ENCODE measurements at places on chromosomes 1 and 21. TPM values are rescaled to one million over a fixed set of nuclear protein-coding genes. Genes with fewer than 3 reads are reported as not detected.

IFNLR1 gene
- 4.0 TPM for total RNA-seq

AADACL3 gene
- total RNA-seq: not detected

- no peaks in the 10 kb centered on the region for H3K36me3 ChIP-seq
- H3K27me3 ChIP-seq: no peaks in the 10 kb centered on the region
- H3K4me1 ChIP-seq: no peaks in the 10 kb centered on the region
- H3K4me3 ChIP-seq: no peak overlapping the region
- DNase-seq: no peak
These were observed 151.7 kb downstream of the ZC3H11B start for GRCh38 chr1:219460896-219461815.

- H3K36me3 ChIP-seq: no peaks in the 10 kb centered on the region
- no peaks in the 10 kb centered on the region for H3K4me1 ChIP-seq
- DNase-seq: no peak
- no peak overlapping the region for H3K27ac ChIP-seq
- no peaks in the 10 kb centered on the region for H3K27me3 ChIP-seq
- no peak overlapping the region for H3K4me3 ChIP-seq
These were observed 181.3 kb upstream of the DMRTA2 start for GRCh38 chr1:50604580-50604979.

- peak; percentile 37 for DNase-seq
- peaks cover 28% of the 10 kb centered on the region for H3K36me3 ChIP-seq
- no peaks in the 10 kb centered on the region for H3K27me3 ChIP-seq
- peak overlapping the region; percentile 89 for H3K27ac ChIP-seq
- H3K4me1 ChIP-seq: peaks cover 66% of the 10 kb centered on the region
- peak overlapping the region; percentile 84 for H3K4me3 ChIP-seq
These were observed 572 bp downstream of the LPGAT1 start for GRCh38 chr1:211830055-211830327.

SH2D2A gene
- total RNA-seq: 84.0 TPM

DNA sequence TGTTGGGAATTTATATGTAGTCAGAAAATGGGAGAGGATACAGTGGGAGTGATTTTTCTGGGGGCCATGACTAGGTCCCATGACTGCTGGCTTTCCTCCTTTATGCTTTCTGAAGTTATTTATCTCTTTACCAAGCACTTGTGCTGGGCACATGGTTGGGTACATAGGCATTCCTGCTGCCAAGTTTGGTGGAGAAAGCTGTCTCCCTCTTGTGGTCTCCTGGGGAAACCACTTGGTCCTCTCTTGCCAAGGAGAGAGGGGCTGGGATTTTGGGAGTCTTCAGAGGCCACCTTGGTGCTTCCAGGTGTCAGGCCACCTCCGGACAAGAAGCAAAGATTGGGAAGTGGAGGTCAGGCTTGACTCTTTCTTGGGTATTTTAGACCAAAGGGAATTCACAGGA lies 120.2 kb upstream of the KCNE2 start:
- no peaks in the 10 kb centered on the region for H3K27me3 ChIP-seq
- no peak overlapping the region for H3K4me3 ChIP-seq
- no peak overlapping the region for H3K27ac ChIP-seq

SMYD3 gene
- 22.7 TPM for total RNA-seq

- no peak overlapping the region for H3K27ac ChIP-seq
- DNase-seq: no peak
- H3K4me1 ChIP-seq: no peaks in the 10 kb centered on the region
- H3K4me3 ChIP-seq: no peak overlapping the region
These were observed 14.4 kb downstream of the NSL1 start for GRCh38 chr1:212777151-212777550.

- no peaks in the 10 kb centered on the region for H3K4me1 ChIP-seq
- H3K27ac ChIP-seq: no peak overlapping the region
- H3K36me3 ChIP-seq: no peaks in the 10 kb centered on the region
These were observed 612.6 kb downstream of the MRPL39 start for GRCh38 chr21:24994717-24995116.

SLC66A1 gene
- 4.0 TPM for total RNA-seq

GRCh38 chr1:14689996-14690615 lies 91.6 kb downstream of the KAZN start:
- no peak overlapping the region for H3K27ac ChIP-seq
- H3K4me3 ChIP-seq: no peak overlapping the region
- H3K27me3 ChIP-seq: no peaks in the 10 kb centered on the region
- no peak for DNase-seq
- H3K36me3 ChIP-seq: no peaks in the 10 kb centered on the region

DNA sequence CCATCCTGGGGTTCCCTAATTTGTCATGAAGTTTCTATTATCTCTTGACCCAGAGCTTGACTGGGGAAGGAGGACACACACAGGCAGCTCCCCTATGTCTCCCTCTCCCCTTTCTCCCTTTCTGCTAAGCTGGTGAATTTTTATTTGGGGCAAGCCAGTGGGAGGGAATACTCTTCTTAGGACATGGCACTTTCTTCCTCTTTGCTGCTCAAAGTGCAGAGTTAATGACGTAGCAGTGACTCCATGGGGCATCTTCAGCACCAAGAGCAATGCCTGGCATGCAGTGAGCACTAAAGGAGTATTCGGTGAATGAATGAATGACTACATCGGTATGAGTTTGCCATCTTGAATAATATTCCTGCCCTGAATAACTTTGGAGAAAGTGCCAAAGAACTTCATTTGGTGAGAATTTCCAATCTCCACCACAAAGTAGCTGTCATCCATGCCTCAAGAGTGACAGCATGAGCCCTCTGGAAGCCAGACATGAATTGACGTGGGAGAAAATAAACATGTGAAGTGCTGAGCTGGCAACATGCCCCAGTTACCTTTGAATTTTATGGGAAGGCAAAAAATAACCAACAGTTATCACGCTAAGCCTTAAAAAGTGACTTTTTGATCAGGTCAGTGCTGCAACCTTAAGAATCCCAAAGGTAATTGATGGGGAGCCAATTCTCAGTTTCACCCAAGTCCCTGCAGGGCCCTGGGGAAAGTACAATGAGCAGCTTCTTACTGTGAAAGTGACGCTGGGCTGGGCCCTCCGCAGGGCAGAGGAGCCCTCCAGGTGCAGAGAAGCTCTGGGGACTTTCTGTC lies 22.1 kb upstream of the ATF3 start:
- no peaks in the 10 kb centered on the region for H3K36me3 ChIP-seq
- peaks cover 44% of the 10 kb centered on the region for H3K27me3 ChIP-seq
- H3K27ac ChIP-seq: no peak overlapping the region
- DNase-seq: no peak
- H3K4me3 ChIP-seq: no peak overlapping the region
- no peaks in the 10 kb centered on the region for H3K4me1 ChIP-seq

Data from activated CD8-positive, alpha-beta T cell treated with anti-CD3 and anti-CD28 coated beads, Interleukin-2, amount 10 ng/mL, durations not matched to agents 7 days and 5 days (primary cell).